Progenitor cell of endocrine pancreas (in vitro differentiated cells): ENCODE measurements at places on chromosomes 16 and 17.

GRCh38 chr17:40325156-40326013, 16.4 kb downstream of the RARA start:
- no peak overlapping the region for H3K27ac ChIP-seq
- H3K4me3 ChIP-seq, result no peak overlapping the region
- no peak for DNase-seq

DNA sequence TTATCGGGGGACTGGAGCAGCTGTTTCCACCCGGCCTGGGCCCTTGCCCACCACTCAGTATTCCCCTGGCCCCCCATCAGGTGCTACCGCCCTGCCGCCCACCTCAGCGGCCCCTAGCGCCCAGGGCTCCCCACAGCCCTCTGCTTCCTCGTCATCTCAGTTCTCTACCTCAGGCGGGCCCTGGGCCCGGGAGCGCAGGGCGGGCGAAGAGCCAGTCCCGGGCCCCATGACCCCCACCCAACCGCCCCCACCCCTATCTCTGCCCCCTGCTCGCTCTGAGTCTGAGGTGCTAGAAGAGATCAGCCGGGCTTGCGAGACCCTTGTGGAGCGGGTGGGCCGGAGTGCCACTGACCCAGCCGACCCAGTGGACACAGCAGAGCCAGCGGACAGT, 6.1 kb upstream of the TMEM88 start:
- peaks cover 8% of the 10 kb centered on the region for H3K4me1 ChIP-seq
- peaks cover 24% of the 10 kb centered on the region for H3K36me3 ChIP-seq
- H3K27ac ChIP-seq, result no peak overlapping the region
- H3K4me3 ChIP-seq, result no peak overlapping the region

- no peaks in the 10 kb centered on the region for H3K36me3 ChIP-seq
- H3K4me3 ChIP-seq, result no peak overlapping the region
- peaks cover 19% of the 10 kb centered on the region for H3K27me3 ChIP-seq
- DNase-seq, result no peak
- H3K4me1 ChIP-seq, result peaks cover 2% of the 10 kb centered on the region
Measured at GRCh38 chr16:27107185-27107592, 40.5 kb downstream of the C16orf82 start.

DNA sequence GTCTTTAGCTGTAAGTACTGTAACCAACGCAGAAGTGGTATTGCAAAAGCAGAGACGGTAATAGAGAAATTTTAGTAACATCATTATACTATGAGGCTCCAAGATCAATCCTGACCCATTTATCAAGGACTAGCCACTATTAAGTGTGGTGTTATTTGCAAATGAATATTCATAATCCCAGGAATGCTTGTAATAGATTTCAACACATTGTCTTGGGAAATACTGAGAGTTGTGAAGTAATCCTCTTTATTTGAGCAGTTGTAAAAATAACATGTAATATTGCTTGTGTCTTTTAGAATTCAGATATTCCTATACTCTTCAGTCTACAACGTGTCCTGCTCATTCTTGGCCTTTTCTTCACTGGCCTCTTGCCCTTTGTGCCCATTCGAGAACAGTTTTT, 46.4 kb downstream of the GDPD1 start:
- peaks cover 7% of the 10 kb centered on the region for H3K36me3 ChIP-seq
- no peaks in the 10 kb centered on the region for H3K27me3 ChIP-seq
- H3K27ac ChIP-seq, result no peak overlapping the region

DNA sequence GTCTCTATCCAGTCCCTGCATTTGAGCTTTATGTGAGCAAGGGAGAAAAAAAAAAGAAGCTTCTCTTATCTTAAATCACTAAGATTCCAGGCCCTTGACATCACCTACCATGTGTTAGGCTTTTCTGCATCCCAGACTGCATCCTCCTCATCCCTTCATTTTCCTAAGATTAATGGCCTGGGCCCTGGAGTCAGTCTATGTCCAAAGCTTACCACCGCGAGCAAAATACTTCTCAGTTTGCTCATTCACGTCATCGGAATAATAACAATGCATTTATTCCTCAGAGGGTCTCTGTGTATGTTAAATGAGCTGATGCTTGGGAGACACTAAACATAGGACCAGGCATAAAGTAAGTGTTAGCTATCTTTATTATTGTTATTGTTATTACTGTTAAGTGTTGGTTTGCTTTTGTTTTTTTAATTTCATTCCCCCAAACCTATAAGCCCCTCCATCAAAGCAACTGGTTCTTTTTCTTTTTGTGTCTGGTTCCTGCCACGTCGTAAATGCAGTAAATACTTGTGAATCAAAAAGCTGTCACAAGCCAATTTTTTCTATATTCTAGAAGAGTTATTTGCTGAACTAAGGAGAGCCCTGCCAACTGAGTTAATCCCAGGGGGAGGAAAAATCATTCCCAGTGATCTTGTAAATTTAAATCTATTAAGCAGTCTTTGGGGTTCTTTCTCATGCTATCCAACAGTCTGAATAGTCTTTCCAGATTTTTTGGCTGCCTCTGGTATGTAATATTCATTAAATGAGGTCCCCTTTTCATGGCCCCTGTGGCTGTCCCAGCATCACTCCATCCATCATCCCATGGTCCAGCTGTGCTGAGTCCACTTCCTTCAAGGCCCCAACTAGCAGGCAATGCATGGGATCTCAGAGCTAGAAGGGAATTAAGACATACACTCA, 46.5 kb downstream of the VAT1L start:
- DNase-seq, result no peak
- peaks cover 14% of the 10 kb centered on the region for H3K27me3 ChIP-seq
- H3K27ac ChIP-seq, result peak overlapping the region; percentile 80
- no peaks in the 10 kb centered on the region for H3K36me3 ChIP-seq
- peaks cover 7% of the 10 kb centered on the region for H3K4me1 ChIP-seq
- H3K4me3 ChIP-seq, result no peak overlapping the region

GRCh38 chr17:10127819-10128425, 70.5 kb downstream of the GAS7 start:
- peaks cover 10% of the 10 kb centered on the region for H3K4me1 ChIP-seq
- no peak for DNase-seq
- no peak overlapping the region for H3K4me3 ChIP-seq
- no peaks in the 10 kb centered on the region for H3K27me3 ChIP-seq
- H3K36me3 ChIP-seq, result no peaks in the 10 kb centered on the region

DNA sequence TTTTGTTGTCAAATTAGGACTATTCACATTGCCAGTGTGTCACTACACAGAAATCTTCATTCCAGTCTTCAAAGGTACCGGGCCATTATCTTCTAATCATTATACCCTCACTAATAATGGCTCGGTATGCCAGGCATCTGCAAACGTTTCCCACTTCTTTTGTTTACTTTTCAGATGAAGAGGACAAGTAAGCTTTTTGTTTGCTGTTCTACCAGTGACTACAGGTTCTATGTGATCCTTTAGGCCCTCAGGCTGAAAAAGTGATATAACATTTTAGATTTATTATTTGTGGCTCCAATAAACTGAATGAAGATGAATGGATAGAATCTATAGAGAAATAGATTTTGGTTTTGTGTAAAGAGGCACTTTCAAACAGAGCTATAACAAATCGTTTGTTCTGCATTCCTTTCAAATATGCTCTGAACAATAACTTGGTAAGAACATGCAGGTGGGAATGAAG, 403 bp upstream of the KRTAP3-1 start:
- peak overlapping the region; percentile 54 for H3K27ac ChIP-seq
- H3K4me1 ChIP-seq, result peaks cover 15% of the 10 kb centered on the region
- H3K27me3 ChIP-seq, result no peaks in the 10 kb centered on the region
- no peaks in the 10 kb centered on the region for H3K36me3 ChIP-seq
- H3K4me3 ChIP-seq, result no peak overlapping the region
- DNase-seq, result no peak

DNA sequence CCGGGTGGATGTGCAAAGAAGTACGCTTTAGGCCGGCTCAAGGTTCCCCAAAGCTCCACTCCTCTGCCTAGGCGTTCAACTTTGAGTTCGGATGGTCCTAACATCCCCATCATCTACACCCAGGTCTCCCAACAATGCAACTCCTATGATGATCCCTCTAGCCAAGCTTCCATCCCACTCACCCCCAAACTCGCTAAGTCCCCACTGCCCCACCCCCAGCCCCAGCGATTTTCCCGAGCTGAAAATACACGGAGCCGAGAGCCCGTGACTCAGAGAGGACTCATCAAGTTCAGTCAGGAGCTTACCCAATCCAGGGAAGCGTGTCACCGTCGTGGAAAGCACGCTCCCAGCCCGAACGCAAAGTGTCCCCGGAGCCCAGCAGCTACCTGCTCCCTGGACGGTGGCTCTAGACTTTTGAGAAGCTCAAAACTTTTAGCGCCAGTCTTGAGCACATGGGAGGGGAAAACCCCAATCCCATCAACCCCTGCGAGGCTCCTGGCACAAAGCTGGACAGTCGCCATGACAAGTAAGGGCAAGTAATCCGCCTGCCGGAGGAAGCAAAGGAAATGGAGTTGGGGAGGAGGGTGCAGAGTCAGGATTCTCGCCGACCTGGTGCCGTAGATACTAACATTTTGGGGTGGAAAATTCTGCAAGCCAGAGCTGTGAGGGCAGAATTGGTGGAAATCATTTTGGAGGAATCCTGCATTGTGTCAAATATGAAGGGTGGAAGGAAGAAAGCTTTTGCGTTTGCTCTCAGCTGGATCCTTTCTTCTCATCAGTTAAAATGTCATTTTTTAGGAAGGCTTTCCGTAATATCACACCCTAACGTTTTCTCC, at the start of gene TP53:
TSS of gene TP53 (minus strand) at position 419 of the 836 bp plus-strand sequence. CDS start 10,896 bp downstream, outside the sequence.
- DNase-seq, result peak; percentile 66
- H3K27ac ChIP-seq, result peak within 1 kb of the TSS; percentile 100
- no peaks in the 10 kb centered on the region for H3K27me3 ChIP-seq
- H3K4me3 ChIP-seq, result peak within 1 kb of the TSS; percentile 98
- peaks cover 7% of the 10 kb centered on the region for H3K36me3 ChIP-seq

GRCh38 chr16:86019446-86020047, 120.6 kb downstream of the IRF8 start:
- H3K27ac ChIP-seq, result no peak overlapping the region
- H3K4me1 ChIP-seq, result no peaks in the 10 kb centered on the region
- no peak overlapping the region for H3K4me3 ChIP-seq
- no peaks in the 10 kb centered on the region for H3K36me3 ChIP-seq
- no peak for DNase-seq
- peaks cover 43% of the 10 kb centered on the region for H3K27me3 ChIP-seq

DNA sequence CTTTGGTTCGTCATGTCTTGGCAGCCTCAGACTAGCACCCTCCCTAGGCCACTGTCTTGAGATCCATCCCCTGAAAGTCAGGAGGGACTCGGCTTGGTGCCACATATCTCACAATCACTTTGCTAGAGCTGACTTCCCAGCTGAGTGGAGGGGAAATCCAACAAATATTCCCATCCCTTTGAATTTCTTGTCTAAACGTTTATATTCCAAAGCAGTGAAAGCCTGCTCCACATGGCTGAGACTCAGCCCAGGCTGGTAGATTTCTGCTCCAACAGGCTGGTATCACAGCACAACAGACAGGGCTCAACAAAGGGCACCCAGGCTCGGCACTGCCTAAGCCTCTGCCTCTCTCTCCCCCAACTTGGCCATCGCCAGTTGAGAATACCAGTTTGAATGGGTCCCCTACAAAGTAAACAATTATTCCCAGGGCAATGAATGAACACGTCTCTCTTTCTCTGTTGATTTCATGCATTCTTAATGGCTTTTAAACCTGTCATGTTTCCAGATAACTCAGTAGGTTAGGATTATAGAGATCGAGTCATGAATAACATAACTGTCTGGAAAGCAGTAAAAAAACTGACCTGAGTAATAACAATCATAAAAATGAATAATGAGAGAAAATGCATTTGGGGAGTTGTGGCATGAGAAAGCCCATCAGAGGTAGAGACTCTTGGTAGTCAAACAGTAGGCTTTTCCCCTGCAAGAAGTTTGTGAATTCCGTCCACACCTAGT, 1.0 kb downstream of the KRT13 start:
- H3K27me3 ChIP-seq, result peaks cover 16% of the 10 kb centered on the region
- no peak overlapping the region for H3K4me3 ChIP-seq
- no peak overlapping the region for H3K27ac ChIP-seq
- H3K36me3 ChIP-seq, result no peaks in the 10 kb centered on the region
- no peak for DNase-seq

- H3K27ac ChIP-seq, result no peak overlapping the region
- no peak for DNase-seq
- H3K4me3 ChIP-seq, result no peak overlapping the region
- H3K36me3 ChIP-seq, result no peaks in the 10 kb centered on the region
- peaks cover 12% of the 10 kb centered on the region for H3K4me1 ChIP-seq
- peaks cover 28% of the 10 kb centered on the region for H3K27me3 ChIP-seq
Measured at GRCh38 chr16:66274335-66275110, 92.0 kb upstream of the CDH5 start.

DNA sequence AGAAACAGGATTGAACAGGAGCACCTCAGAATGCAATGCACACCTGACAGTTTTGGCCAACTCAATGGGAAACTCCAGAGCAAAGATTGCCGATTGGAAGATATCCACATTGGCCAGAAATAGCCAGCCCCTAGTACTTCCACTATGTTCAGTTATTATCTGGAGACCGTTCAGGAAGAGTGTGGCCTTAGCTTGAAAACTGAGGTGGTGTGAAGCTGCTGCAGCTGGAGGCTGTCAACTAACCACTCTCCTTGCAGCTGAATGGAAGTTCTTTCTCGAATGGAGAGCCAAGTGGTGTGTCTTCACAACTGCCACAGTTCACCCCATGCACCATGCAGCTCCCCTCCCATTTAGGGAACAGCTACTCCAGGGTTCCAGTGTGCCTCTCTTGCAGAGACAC, 61.9 kb upstream of the DHX40 start:
- DNase-seq, result no peak
- H3K4me3 ChIP-seq, result no peak overlapping the region
- no peak overlapping the region for H3K27ac ChIP-seq
- peaks cover 2% of the 10 kb centered on the region for H3K4me1 ChIP-seq

DNA sequence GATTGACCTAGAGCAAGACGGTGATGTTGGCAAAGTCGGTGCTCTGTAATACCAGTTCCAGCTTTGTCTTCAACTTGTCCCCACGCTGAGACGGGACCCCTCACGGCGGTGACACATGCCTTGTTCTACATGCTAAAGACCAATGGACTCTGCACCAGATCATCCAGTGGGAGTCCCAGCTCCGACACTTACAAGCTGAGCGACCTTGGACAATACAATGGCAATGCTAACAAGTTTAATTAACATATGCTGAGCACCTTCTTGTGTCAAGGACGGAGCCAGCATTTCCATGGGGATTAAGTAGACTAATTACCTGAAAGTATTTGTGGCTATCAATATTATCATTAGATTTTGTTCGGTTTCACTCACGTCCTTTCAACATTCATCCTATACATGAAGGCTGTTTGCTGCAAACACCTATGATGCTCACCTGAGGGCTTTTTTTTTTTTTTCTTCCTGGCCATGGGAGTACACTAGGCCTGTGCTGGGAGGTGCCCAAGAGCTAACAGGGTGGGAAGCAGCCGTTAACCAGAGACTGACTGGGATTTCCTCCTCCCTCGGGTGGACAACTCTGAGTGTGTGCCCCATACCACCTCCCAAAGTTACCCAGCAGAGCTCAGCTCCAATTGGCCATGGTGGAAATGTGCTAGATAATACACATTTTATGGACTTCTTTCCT, 308.6 kb upstream of the ZFHX3 start:
- DNase-seq, result no peak
- no peak overlapping the region for H3K4me3 ChIP-seq
- peaks cover 22% of the 10 kb centered on the region for H3K4me1 ChIP-seq
- H3K36me3 ChIP-seq, result no peaks in the 10 kb centered on the region
- no peak overlapping the region for H3K27ac ChIP-seq

- H3K27me3 ChIP-seq, result no peaks in the 10 kb centered on the region
- no peak overlapping the region for H3K4me3 ChIP-seq
- no peak for DNase-seq
- H3K36me3 ChIP-seq, result peaks cover 17% of the 10 kb centered on the region
- peaks cover 2% of the 10 kb centered on the region for H3K4me1 ChIP-seq
Measured at GRCh38 chr16:71645450-71645849, 19.5 kb downstream of the MARVELD3 start.

GRCh38 chr16:21704266-21704665, 40.5 kb downstream of the OTOA start:
- no peaks in the 10 kb centered on the region for H3K36me3 ChIP-seq
- H3K4me3 ChIP-seq, result no peak overlapping the region
- H3K27ac ChIP-seq, result no peak overlapping the region
